ENCODE measurements at places on chromosomes 5 and 9.

DNA sequence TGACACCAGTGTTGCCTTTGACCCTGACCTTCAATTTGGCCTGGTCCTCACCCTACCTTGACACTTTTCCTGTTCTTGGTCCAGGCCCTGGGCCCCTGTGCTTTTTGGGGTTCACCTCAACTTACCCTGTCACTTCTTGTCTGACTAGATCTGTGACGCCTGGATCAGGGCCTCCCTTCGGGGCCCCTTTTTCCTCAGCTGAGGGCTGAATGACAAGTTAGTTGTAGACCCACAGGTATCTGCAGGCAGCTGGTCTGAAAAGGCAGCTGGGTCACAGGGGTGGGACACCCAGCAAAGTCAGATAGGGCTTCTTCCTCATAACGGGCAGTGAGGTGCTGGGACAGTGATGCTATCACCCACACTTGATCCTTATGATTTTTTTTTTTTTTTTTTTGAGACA, 10.0 kb upstream of the MYORG start:
- DNase-seq: no peak

GRCh38 chr5:160852049-160852448, at the start of gene ATP10B:
ATP10B (minus strand) TSS chr5:160852211; CDS start chr5:160688074, 164,137 bp downstream.
- no peak for DNase-seq

DNA sequence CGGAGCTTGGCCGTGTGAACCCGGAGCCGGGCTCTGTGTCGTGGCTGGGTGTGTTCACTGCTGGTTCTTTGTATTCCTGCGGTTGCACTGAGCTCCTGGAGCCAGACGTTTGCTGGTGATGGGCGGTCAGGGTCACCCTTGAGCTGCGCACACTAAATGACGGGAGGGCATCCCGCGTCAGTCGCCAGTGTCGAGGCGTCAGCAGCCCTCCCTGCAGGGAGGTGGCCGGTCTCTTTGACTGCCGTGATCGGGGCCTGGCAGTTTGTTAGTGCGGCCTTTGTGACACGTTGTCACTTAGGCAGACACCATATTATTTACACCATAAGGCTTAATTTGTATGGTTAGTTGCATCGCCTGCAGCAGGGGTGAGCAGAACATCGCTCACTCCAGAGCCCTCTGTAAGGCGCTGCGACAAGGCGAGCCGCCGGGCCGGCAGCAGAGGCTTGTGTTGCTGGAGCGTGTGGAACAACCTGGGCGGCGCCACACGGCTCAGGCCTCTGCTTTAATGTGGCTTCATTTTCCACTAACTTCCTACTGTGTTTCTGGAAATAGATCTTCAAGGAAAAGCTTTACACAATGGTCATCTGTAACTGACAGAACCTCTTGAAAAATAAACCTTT, 8.3 kb downstream of the NDUFS6 start:
- no peak for DNase-seq

GRCh38 chr5:161546095-161546469, 443 bp downstream of the GABRB2 start:
- DNase-seq: no peak

- DNase-seq: no peak
Observed at GRCh38 chr5:149360272-149360671, 2.4 kb downstream of the PCYOX1L start.

GRCh38 chr5:79236362-79236969, 535 bp downstream of the JMY start:
- peak; percentile 86 for DNase-seq

GRCh38 chr5:125528881-125529280, 782.4 kb upstream of the ZNF608 start:
- no peak for DNase-seq

- DNase-seq: no peak
Observed at GRCh38 chr5:5025098-5025773, 114.9 kb upstream of the ADAMTS16 start.

- no peak for DNase-seq
Observed at GRCh38 chr9:136020206-136020605, 59.0 kb upstream of the UBAC1 start.

GRCh38 chr9:134032456-134033222, 7.4 kb downstream of the BRD3OS start:
- DNase-seq: no peak

- no peak for DNase-seq
Observed at GRCh38 chr9:34502891-34503290, 19.9 kb downstream of the ENHO start.

DNA sequence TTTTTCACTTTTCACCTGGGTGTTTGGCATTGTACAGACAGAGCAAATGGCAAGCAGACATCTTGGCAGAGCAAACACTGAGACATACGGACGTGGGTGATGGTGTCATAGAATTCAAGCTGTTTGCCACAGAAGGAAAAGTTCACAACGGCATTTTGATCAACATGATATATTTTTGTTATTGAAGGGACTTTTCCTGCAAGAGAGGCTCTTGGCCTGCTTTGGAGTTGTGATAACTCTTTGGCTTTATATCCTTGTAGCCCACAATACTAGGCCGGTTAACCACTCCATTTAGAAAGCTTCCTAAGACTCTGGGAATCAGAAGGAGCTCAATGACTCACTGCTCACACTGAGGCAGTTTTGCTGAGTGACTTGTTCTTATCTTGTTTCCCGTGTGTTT, 1038.3 kb downstream of the TLE1 start:
- DNase-seq: no peak

- no peak for DNase-seq
Observed at GRCh38 chr5:168879929-168880328, 300.8 kb upstream of the PANK3 start.

DNA sequence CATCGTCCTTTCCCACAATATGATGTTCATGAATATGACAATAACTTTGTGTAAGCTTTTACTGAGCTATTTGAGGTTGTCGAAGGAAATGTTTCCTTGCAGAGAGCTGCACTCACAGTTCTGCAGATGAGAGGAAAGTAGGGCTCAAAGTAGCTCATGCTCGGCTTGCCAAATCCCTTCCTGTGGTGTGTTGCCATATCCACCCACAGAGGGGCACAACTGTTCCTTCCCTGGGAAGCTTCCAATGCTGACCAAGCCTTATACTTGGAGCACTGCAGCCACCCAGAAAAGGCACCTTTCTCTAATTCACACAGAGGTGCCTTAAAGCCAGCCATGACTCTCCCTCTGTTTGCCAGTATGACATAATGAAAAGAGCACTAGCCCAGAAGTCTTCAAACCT, 390.3 kb downstream of the CAAP1 start:
- peak; percentile 3 for DNase-seq

GRCh38 chr9:5825895-5826622, 6.9 kb downstream of the ERMP1 start:
- no peak for DNase-seq

GRCh38 chr5:1137567-1138444, 25.9 kb upstream of the SLC12A7 start:
- no peak for DNase-seq

- DNase-seq: no peak
Observed at GRCh38 chr5:51881901-51882300, 498.7 kb downstream of the ISL1 start.

- DNase-seq: peak; percentile 57
Observed at GRCh38 chr5:159341906-159342310, 11.6 kb upstream of the IL12B start.

GRCh38 chr5:98163796-98164493, 609.5 kb upstream of the RGMB start:
- DNase-seq: no peak

Data from DMS53 (cell line).